ENCODE measurements at places on chromosomes 1 and 21.
A peak's percentile ranks its signal among the peaks of the same experiment; 100 is the strongest.

- no peak for DNase-seq
Measured at GRCh38 chr1:109644670-109645069, 11.2 kb upstream of the GSTM4 start.

GRCh38 chr1:204299814-204300365 is 59.8 kb downstream of the PLEKHA6 start:
- no peak for DNase-seq

DNA sequence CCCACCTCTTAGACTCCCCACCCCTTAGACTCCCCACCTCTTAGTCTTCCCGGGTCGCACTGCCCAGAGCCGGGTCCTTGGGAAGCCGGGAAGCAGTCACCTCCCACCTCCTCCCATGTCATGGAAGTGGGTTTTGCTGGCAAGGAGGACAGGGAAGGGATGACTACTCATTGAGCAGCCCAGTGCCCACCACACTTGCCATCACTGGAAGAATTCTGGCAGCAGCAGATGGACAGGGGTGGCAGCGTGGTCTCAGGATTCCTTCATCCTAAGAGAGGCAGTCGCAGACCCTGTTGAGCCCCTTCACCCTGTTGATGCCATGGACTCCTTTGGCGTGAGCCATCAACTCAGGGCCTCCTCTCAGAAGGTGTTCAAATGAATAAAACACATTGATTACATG is 140.8 kb downstream of the PGBD5 start:
- no peak for DNase-seq

DNA sequence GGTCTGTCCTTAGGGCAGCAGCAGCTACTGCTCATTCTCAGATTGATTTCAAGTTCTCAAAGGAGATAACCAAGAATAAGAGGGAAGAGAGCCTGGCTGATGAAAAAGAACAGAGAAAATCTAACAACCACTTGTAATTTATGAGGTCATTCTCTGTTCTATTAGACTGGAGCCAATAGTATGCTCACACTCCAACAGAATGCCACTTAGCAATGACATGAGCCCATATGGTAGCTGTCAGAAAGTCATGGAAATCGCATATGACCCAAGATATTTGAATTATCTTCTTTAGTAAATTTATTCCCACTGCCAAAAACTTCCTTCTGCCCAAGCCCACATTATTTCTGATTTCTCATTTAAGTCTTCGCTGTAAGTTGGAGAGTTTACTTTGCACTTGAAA is 53.7 kb upstream of the PLA2G4A start:
- DNase-seq = no peak

- peak; percentile 19 for DNase-seq
Measured at GRCh38 chr1:173420330-173420806, 56.8 kb upstream of the PRDX6 start.

DNA sequence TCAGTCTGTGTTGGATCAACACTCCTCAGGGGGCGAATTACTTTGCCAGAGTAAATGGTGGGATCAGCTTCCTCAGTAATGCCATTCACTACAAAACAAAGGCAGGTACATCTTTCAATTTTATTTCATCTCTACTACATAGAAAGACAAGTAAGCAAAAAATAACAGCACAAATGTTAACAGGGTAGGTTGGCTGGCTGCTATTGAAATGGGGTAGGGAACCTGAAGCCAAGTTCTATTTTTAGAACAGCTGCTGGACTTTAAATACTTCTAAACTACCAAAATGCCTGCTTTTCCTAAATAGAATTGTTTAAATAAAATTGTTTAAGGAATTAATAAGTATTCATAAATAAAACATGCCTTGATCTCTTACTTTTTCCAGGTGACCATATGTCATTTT is 7.3 kb upstream of the NRAS start:
- DNase-seq = no peak

GRCh38 chr1:119093721-119094120 is 46.7 kb downstream of the WARS2 start:
- DNase-seq = no peak

- no peak for DNase-seq
Measured at GRCh38 chr1:81458186-81458585, 342.5 kb upstream of the ADGRL2 start.

GRCh38 chr1:201375169-201375568 is 2.3 kb downstream of the TNNT2 start:
- DNase-seq = no peak

- DNase-seq = no peak
Measured at GRCh38 chr1:209527372-209527771, 56.1 kb upstream of the CAMK1G start.

DNA sequence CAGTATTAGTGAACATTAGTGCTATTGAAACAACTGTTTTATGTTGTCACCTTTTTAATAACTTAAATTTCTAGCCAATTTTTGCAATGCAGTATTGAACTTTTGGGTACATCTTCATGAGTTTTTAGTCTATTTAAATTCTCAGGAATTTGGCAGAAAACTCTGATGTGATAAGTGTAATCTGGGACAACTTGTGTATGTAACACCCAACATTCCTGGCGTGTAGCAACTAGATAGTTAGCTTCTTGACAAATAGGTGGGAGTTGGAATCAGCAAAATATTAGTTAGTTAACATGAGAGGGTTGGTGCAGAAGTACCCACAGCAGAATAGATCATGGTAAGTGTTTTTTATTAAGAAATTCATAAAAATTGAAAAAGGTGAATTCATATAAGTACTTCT is 111.6 kb downstream of the ITSN1 start:
- DNase-seq = no peak

Data from activated CD4-positive, alpha-beta T cell treated with anti-CD3 and anti-CD28 coated beads for 1 hour (primary cell).